WTC11 (cell line): ENCODE measurements at places on chromosomes 7 and 10. TPM values are rescaled to one million over a fixed set of nuclear protein-coding genes. Genes with fewer than 3 reads are reported as not detected.

DNA sequence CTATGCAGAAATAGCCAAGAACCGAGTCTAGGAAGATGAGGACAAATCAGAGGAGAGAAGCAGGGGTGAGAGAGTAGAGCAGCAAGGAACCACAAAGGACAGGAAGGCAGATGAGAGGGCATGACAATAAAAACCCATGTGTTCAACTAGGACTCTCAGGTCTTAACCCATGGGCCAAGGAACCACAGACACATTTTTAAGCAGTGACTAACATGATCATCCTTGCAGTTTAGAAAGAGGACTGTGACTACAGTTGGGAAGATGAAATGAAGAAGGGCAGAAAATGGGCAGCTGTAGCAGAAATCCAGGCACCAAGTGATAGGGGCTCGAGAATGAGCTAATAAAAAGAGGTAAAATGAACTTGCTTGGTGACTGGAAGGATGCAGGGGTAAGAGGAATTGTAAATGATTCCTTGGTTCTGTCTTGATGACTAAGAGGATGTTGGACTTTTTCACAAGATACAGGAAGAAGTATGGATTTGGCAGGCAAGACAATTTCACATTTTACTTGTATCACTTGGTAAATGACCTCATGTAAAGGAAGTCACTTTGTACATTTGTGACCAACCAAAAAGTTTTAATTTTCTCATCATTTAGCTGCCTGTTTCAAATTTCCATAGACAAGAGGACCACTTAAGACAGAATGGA lies 22.8 kb downstream of the SGMS1 start:
- no peak for DNase-seq
- H3K4me3 ChIP-seq = no peak overlapping the region
- H3K27me3 ChIP-seq = no peaks in the 10 kb centered on the region
- peaks cover 54% of the 10 kb centered on the region for H3K4me1 ChIP-seq

DNA sequence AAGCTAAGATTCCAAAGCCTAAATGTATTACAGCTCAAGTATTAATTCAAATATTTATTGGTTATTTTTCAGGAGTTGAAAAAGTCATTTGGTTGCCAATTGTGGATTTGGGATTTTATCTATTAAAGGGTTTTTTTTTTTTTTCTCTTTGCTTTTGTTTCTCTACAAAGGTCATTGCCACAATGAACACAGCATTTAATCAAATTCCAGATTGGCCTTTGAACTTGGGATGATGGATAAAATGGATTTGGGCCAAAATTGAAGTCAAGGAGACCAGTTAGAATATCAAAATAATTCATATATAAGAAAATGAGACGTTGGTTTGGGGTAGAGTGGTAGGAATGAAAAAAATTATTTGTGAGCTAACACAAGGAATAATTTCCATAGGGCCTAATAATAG lies 9.6 kb downstream of the LIPN start:
- no peak overlapping the region for H3K4me3 ChIP-seq
- H3K27me3 ChIP-seq = no peaks in the 10 kb centered on the region; the same call in 1 of the 2 replicates
- H3K4me1 ChIP-seq = peaks cover 10% of the 10 kb centered on the region; the same call in 1 of the 2 replicates

The BTBD16 gene
- not detected in 3 replicates for total RNA-seq

DNA sequence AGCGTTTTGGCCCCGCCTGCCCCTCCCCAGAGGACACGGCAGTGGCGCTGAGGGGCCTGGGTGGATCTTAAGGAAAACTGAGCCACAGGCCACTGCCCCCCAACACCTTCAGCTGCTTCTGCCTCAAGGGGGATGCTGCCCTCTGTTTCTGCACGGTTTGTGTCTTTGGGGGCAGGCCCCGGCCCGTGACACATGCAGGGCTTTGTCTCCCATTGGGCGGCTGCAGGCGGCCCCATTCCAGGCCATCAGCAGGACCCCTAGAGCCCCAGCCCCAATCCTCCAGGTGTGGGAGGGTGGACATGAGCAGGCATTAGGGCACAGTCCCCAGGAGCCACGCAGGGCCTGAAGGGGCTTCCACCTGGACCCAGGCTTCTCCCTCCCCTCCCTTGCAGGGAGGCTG lies 25.3 kb upstream of the PPP2R2D start:
- peaks cover 8% of the 10 kb centered on the region for H3K4me1 ChIP-seq
- H3K36me3 ChIP-seq = no peaks in the 10 kb centered on the region
- no peak for DNase-seq
- no peak overlapping the region for H3K4me3 ChIP-seq
- no peak overlapping the region for H3K27ac ChIP-seq
- peaks cover 2% of the 10 kb centered on the region; the same call in 1 of the 2 replicates for H3K27me3 ChIP-seq

The CDNF gene
- 0.27 to 1.4 TPM (median 0.41 TPM) in 3 replicates for total RNA-seq

- peak; percentile 61 for DNase-seq
- no peaks in the 10 kb centered on the region for H3K36me3 ChIP-seq
- no peak overlapping the region for H3K4me3 ChIP-seq
Observed at GRCh38 chr7:1537535-1538412, 7.3 kb downstream of the MAFK start.

DNA sequence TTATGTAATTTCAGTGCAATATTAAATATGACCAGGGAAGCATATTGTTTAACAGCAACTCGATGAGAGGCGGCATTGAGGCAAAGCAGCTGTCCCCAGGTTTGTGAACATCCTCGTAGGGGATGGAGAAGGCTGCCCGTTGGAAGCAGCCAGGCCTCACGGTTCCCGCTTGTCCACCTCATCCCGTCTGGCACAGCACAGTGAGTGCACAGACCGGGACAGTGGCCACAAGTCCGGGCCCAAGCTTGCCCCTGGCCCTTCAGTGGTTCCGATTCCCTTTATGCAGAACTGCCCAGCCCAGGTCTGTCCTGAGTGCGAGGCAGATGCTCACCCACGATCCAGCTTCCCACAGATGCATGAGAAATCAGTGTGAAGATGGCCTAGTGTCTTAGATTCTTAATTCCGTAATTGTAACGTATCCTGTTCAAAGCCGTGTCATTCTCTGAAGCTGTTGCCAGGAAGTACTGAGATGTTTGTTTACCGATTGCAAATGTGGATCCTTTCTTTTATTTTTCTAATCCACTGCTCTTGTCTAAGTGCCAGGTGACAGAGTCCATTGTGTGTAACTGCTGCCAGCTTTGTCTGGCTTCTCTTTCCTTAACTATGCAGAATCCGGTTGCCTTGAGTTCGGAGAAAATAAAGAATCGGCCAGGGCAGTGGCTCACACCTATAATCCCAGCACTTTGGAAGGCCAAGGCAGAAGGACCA lies 35.5 kb downstream of the PFKP start:
- no peak for DNase-seq
- H3K27ac ChIP-seq = peak overlapping the region; percentile 95
- peaks cover 69% of the 10 kb centered on the region for H3K36me3 ChIP-seq
- peaks cover 16% of the 10 kb centered on the region for H3K4me1 ChIP-seq
- no peak overlapping the region for H3K4me3 ChIP-seq

DNA sequence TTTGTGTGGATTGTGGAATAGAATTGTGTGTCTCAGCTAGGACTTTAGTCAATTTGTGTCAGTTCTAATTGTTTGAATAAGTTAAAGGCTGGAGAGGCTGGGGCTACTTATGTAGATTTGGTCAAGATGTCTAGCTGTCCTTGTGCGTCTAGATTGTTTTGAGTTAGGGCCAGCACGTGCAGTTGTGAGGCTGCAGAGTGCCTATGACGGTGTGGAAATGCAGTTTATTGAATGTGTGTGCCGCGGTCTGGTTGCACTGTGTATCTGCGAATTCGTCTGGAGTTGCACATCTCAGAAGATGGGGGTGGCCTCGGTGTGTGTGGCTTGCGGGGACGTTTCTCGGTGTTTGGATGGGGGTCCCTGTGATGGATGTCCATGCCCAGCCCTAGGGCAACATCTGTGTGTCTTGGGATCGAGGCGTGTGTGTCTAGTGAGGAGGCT lies 10.2 kb downstream of the EMX2 start:
- peaks cover 40% of the 10 kb centered on the region for H3K4me1 ChIP-seq
- DNase-seq = no peak
- H3K4me3 ChIP-seq = peak overlapping the region; percentile 51
- peaks cover 91% of the 10 kb centered on the region for H3K27me3 ChIP-seq

The ATOH7 gene
- 0.30 to 0.44 TPM (median 0.31 TPM) in 3 replicates for total RNA-seq

The VAX1 gene
- total RNA-seq = 0.04 TPM in 1 of 3 replicates, not detected in the others

- H3K4me3 ChIP-seq = peak overlapping the region; percentile 86
- H3K27me3 ChIP-seq = peaks cover 18% of the 10 kb centered on the region
- H3K27ac ChIP-seq = peak overlapping the region; percentile 36; the same call in 1 of the 2 replicates
- DNase-seq = peak; percentile 89
Observed at GRCh38 chr10:102917314-102917961, 656 bp upstream of the CNNM2 start.

The RTKN2 gene
- 16.7 to 20.5 TPM (median 16.8 TPM) in 3 replicates for total RNA-seq

The NKX1-2 gene
- total RNA-seq = 30.8 to 57.7 TPM (median 31.0 TPM) in 3 replicates

The PRRT4 gene
- 0.92 to 1.5 TPM (median 1.2 TPM) in 3 replicates for total RNA-seq

DNA sequence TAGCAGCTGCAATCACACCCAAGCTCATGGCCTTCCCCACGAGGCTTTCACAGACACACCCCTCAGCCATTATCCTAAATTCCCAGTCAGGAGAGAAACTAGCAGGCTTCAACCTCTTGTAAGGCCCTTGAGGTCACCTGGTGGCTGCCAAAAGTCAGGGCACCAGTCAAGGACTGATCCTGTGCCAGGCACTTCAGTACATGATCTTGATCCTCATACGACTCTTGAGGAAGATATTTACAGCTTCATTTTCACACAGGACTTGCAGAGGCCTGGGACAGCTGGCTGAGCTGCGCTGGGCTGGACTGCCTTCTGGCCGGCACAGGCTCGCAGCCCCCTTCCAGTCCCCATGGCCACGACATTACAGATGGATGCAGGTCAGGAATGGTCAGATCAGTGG lies 8.8 kb downstream of the PDAP1 start:
- no peak overlapping the region for H3K27ac ChIP-seq
- no peaks in the 10 kb centered on the region for H3K27me3 ChIP-seq
- peaks cover 76% of the 10 kb centered on the region for H3K36me3 ChIP-seq
- no peak overlapping the region for H3K4me3 ChIP-seq
- DNase-seq = no peak

- no peak overlapping the region for H3K4me3 ChIP-seq
- DNase-seq = no peak
- H3K36me3 ChIP-seq = no peaks in the 10 kb centered on the region
- H3K27me3 ChIP-seq = peaks cover 75% of the 10 kb centered on the region
- peaks cover 14% of the 10 kb centered on the region for H3K4me1 ChIP-seq
Observed at GRCh38 chr10:52316001-52316400, 1.9 kb downstream of the DKK1 start.

- H3K27ac ChIP-seq = no peak overlapping the region
- H3K36me3 ChIP-seq = peaks cover 16% of the 10 kb centered on the region
- no peak overlapping the region for H3K4me3 ChIP-seq
- H3K27me3 ChIP-seq = no peaks in the 10 kb centered on the region
Observed at GRCh38 chr7:127578036-127578684, 7.2 kb downstream of the GCC1 start.

The NUDCD3 gene
- total RNA-seq = 71.8 to 83.9 TPM (median 82.7 TPM) in 3 replicates

The ZP3 gene
- 1.8 to 9.3 TPM (median 3.3 TPM) in 3 replicates for total RNA-seq

The PRXL2A gene
- total RNA-seq = 46.6 to 56.5 TPM (median 52.4 TPM) in 3 replicates

GRCh38 chr10:126684171-126684745 lies 13.8 kb upstream of the C10orf90 start:
- H3K36me3 ChIP-seq = no peaks in the 10 kb centered on the region
- peaks cover 18% of the 10 kb centered on the region for H3K4me1 ChIP-seq
- DNase-seq = no peak
- no peak overlapping the region for H3K4me3 ChIP-seq
- no peaks in the 10 kb centered on the region for H3K27me3 ChIP-seq
- H3K27ac ChIP-seq = no peak overlapping the region

The ANKRD61 gene
- total RNA-seq = not detected in 3 replicates

DNA sequence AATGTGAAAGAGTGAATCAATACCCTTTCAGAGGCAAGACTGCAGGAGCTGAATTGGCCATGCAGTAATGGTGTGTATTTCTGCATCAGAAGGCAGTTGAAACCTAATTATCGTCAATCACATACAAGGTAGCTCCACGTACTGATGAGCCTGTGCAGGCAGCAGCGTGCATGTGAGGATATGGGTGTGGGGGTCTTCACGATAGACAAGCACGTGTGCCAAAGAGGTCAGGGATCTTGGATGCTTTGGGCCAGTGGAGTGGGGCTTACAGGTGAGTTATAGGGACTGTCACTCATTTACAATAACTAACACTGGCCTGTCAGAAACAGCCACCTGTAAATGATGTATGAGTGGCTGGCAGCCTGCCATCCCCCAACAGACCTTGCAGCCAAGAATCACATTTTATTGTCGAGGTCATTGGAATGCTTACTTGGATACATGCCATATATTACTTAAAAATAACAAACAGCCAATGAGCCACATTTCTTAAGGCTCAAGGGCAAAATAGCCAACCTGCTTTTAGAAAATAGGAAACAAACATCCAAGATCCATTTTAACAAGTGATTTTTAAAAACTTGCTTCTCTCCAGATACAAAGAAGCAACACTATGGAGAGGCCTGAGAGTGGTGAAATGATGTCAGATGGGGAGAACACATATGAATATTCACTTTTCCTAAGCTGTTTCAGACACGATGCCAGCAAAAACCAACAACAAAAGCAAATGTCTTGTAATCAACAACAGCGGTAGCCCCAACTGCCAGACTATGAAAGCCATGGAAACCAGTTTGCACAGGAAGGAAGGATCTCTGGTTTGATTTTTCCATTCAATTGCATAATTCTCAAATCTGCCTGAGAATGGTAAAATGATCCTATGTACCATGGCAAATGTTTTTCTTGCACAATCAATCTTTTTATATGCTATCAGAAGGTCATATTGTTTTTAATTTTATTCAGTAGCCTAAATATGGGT lies 210.7 kb downstream of the SKAP2 start:
- H3K27me3 ChIP-seq = no peaks in the 10 kb centered on the region
- DNase-seq = no peak
- no peak overlapping the region for H3K27ac ChIP-seq
- peaks cover 60% of the 10 kb centered on the region for H3K4me1 ChIP-seq
- no peak overlapping the region for H3K4me3 ChIP-seq

The TLX1 gene
- 2.1 to 4.6 TPM (median 2.3 TPM) in 3 replicates for total RNA-seq

The C10orf90 gene
- 0.50 to 0.85 TPM (median 0.62 TPM) in 3 replicates for total RNA-seq

GRCh38 chr7:153537271-153537670 lies 514.9 kb upstream of the DPP6 start:
- peaks cover 5% of the 10 kb centered on the region; the same call in 1 of the 2 replicates for H3K27me3 ChIP-seq
- H3K4me1 ChIP-seq = no peaks in the 10 kb centered on the region
- DNase-seq = no peak

- no peaks in the 10 kb centered on the region for H3K27me3 ChIP-seq
- no peak overlapping the region for H3K27ac ChIP-seq
- no peak for DNase-seq
- H3K4me1 ChIP-seq = peaks cover 12% of the 10 kb centered on the region; the same call in 1 of the 2 replicates
Observed at GRCh38 chr7:156606691-156607331, 33.8 kb upstream of the RNF32 start.

DNA sequence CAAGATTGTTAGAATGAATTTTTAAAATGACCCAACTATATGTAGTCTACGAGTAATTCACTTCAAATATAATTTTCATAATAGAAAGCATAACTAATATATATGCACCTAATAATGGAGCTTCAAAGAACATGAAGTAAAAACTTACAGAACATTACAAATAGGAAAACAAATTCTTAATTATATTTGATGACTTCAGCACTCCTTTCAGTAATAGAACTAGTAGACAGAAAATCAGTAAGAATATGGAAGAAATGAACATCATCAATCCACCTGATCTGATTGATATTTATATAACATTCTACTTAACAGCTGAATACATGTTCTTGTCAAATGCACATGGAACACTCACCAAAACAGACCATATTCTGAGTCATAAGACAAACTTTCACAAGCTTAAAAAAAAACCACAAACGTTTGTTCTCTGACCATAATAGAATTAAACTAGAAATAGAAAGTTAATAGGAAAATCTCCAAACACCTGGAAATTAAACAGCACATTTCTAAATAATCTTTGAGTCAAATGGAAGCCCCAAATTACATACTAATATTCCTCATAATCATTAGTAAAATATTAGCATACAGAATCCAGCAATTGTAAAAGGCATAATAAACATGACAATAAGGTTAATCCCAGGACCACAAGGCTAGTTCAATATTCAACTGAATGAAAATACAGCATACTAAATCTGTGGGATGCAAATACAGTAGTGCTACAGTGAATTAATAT lies 48.0 kb downstream of the BRAF start:
- DNase-seq = no peak
- no peaks in the 10 kb centered on the region for H3K27me3 ChIP-seq
- peaks cover 31% of the 10 kb centered on the region for H3K4me1 ChIP-seq
- H3K4me3 ChIP-seq = no peak overlapping the region
- H3K27ac ChIP-seq = no peak overlapping the region
- H3K36me3 ChIP-seq = peaks cover 6% of the 10 kb centered on the region; the same call in 1 of the 2 replicates
